ENCODE measurements at places on chromosomes 5 and 9.

DNA sequence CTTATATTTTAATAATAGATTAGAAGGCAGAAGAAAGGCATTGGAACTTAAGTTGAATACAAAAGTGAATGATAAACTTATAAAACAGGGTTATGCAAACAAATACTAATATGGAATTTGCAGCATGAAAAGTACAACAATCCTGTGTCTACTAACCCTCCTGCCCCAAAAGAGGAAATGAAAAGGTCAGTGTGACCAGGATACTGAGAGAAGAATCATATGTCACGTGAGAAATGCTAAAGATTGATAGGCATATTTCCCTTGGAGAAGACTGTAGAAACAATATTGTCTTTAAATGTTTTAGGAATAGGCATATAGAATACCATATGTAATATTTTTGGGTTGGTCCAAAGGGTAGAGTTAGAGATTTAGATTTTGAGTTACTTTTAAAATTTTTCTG, 3.8 kb downstream of the WDR36 start:
- DNase-seq: no peak

GRCh38 chr5:117803533-117803932, 1184.8 kb downstream of the DTWD2 start:
- no peak for DNase-seq

GRCh38 chr9:3962496-3962895, 337.4 kb downstream of the GLIS3 start:
- DNase-seq: no peak

DNA sequence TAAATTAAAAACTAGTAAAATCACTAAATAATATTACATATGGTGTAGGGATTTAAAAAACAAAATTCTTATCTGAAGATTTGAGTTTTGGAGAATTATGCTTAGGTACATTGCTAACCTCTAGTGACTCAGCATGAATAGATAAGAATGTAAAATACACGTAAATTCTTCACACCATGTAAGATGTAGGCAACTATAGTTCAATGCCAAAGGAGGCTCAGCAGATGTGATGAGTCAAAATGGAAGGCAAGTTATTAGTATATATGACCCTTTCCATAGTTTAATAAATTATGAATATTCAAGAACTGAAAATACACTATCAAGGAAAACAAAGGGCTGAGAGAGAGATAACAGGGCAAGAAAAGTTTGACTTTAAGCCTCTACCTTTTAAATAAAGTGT, 79.0 kb downstream of the MRPS30 start:
- no peak for DNase-seq

DNA sequence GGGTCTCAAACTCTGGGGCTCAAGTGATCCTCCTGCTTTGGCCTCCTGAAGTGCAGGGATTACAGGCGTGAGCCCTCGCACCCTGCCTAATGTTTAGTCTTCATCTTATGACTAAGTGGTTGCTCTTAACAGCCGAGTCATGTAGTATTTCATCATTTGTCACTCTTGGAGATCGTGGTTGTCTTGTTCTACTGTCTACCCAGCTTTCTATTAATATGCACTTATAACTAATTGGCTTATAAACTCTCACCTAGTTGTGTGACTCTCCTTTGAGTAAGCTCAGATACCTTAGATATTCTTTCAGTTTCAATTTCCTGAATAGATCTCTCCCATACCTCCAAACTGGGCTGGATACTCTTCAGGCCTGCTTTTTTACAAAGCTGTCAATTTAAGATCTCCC, 19.9 kb downstream of the SLC44A1 start:
- DNase-seq: no peak

DNA sequence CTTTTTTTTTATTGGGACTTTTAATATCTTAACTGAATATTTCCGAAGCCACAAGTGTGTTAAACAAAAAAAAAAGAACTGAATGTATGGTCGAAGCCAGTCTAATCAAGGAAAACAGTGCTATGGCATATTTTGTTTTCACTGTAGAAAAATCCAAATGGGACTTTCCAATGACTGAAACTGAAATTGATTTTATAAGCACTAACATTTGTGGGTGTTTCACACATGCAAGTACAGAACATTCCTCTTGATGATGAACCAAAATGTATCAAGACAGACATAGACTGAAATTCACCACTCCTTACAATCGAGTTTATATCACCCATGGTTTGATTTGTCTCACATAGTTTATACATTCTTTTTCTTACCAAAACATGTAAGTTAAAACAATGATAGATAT, 1026.8 kb downstream of the CDH18 start:
- no peak for DNase-seq

- no peak for DNase-seq
Observed at GRCh38 chr5:56449071-56449640, 216.0 kb upstream of the ANKRD55 start.

DNA sequence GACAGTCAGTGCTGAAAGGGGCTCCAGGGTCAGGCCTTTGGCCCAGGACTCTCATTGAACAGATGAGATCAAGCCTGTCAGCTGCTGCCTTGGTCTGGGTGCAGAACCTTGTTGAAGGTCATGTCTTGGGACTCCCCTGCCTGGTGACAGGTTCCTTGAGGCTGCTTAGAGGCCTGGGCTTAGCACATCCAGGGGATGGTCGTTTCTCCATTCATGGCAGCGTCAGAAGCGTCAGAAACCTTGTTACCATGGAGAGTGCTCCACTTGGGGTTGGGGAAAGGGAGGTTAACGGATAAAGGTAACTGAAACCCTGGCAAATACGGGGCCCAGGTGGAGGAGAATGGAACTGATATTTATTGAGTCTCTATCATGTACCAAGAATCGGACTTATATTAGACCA, 8.8 kb downstream of the ARPC5L start:
- DNase-seq: no peak

DNA sequence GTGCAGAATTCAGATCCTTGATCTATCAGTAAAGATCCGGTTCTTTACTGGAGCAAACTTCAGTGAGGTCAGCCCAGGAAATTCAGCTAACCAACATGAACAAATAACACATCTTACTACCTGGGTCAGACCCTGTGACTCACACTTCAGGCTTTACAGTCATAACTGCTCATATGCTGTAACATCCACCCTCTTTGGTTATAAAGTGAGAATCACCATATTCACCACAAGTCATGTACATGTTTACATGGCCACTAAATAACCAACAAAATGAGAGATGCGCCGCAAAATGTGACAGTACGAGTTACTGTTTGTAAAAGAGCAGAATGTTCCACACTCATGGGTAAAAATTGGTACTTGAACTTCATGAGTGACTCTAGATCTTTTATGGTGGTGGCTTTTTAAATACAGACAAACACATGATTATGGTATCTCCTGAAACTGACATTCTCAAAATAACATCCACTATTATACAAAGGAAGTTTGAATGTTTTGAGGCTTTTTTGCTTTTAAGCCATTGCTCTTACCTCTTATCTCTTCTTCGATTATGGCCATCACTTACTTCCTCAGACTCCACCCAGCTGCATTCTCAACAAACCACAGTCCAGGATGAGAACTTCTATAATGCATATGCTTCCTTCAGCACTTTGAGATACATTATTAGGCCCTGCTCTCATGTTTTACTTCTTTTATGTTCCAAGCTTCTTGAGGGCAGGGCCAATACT, 516.6 kb downstream of the RAB3C start:
- no peak for DNase-seq

- DNase-seq: no peak
Observed at GRCh38 chr9:130983359-130983670, 25.7 kb upstream of the LAMC3 start.

DNA sequence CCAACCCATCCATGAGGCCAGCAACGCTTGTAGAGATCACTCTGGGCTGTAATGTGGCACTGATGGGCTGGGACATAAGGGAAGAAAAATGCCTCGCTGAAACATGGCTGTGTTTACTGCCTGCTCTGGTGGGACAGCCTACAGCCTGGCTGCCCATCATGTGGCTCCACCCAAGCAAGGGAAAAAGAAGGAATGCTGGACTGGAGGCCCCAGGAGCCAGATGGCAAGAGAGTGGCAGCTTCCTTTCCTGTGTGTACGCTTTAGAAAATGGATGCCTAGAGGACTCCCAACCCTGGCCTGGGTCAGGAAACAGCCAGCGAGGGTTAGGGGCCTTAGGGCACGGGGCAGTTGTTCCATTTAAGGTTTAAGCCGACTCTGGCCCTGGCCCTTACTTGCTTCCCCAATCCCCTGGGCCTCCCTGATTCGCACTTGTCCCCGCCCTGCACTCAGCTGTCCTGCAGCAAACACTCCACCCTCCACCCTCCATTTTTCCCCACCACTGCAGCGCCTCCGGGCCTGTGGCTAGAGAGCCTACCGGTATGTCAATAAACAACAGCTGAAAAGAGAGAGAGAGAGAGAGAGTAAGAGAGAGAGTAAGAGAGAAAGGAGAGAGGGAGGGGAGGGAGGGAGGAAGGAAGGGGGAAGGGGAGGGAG, 819.4 kb downstream of the SEMA5A start:
- DNase-seq: no peak

DNA sequence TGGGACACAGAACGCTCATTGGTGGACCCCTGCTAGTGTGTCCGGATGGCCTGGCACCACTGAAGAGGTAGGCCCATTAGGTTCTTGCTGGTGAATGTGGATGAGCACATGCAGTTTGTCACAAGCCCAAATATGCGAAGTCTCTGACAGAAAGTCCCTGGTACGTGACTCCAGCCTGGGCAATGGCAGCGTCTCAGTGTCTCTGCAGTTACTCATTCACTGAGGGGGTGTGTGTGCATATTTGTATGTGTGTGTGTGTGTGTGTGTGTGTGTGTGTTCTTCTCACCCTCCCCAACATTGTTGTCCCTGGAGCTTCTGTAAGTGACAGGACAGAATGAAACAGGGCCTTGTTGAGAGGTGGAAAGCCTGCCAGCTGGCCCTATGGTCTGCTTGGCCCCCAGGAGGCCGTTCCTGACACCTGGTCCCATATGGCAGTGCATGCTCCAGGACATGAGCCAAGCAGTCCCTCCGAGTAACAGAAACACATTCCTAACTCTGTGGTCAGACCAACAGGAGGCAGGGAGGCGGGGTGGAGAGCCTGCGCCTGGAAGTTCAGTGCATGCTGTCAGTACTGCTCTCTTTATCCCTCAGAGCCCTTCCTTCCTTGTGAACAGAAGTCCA, 169.9 kb downstream of the SLC28A3 start:
- DNase-seq: no peak

GRCh38 chr9:19630760-19631159, 158.1 kb downstream of the SLC24A2 start:
- no peak for DNase-seq

DNA sequence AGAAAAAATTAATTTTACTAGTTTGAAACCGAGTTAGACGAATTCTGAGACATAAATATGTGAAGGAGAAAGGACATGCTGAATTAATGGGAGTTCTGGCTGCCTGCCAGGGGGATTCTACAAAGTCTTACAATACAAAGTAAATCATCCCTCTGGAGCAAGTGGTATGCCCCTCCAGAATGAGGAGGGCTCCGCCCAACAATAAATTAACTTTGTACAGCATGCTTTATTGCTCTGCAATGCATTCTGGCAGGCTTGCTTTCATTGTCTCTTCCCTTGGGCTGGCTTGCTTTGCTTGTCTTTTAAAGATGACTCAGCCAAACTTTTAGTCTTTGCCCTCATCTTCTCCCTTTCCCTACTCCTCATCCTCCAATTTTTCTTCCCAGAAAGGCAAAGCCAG, 11.7 kb upstream of the PCDHB1 start:
- DNase-seq: no peak

DNA sequence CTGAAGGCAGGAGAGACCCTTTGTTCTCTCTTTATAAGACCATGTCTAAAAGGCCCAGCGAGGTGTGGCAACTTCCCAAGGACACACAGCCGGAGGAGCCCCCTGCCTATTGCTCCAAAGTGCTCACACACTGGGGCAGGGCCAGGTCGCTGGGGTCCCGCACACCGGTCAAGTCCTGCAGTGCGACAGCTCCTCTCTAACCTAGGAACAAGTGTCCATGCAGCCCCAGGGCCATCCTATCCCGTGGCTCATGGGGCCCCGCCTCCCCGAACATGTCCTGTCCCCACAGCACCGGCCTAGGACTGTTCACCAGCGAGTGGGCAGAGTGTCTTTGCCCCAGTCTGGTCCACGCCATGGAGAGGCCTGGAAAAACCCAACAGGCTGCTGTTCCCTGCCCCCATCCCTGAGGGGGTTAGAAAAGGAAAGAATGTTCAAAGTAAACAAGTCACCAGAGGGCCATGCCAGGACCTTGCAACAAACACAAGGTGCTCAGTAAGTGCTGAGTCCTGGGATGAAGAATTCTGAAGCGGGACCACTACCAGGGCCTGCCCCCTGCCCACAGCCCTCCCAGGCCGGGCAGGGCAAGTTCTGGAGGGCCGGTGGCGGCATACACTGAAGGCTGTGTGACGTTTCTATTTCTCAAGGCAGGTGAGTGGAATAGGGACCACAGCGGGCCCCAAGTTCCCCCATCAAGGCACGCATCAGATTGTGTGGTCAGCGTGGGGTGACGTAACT, 938 bp downstream of the NINJ1 start:
- no peak for DNase-seq

DNA sequence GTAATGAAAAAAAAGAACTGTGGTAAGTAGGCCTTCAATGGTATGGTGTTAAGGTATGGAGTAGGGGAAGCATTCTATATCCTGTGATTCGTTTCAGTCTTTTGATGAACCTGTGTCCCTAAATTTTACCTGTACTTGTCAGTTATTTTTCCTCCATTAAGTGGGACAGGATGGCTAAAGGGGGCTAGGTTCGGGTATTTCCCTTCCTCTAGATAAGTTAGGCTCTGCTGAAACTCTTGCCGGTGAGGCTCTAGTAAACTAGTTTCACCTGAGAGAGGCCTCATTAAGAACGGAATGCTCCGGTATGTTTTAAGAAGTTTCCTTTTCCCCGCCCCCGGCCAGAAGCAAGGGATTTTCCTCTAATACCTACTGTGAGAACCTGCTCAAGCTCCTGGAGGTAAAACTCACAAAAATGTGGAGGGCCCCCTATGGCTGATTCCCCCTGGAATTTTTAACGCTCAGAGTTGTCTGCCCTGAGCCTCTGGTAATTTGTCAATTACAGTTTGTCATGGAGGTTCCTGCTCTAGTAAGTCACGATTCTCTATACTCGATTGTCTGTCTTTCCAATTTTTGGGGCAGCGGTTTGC, 87.7 kb downstream of the MACIR start:
- no peak for DNase-seq

Measured in activated CD4-positive, CD25-positive, alpha-beta regulatory T cell treated with anti-CD3 and anti-CD28 coated beads, Interleukin-2, amount 50 U/mL, for 72 hours (primary cell).